Suprapubic skin (tissue), 4 donors: ENCODE measurements at places on chromosomes 5 and 9. TPM values are rescaled to one million over a fixed set of nuclear protein-coding genes. Genes with fewer than 3 reads are reported as not detected.

The ZFP37 gene
- 1.5 TPM for total RNA-seq

The ORM2 gene
- total RNA-seq, result not detected

The PCDHGA9 gene
- total RNA-seq, result 4.9 TPM

The MUSK gene
- 1.5 TPM for total RNA-seq

The DND1 gene
- total RNA-seq, result 2.0 TPM

The LCN1 gene
- not detected for total RNA-seq

The WWC1 gene
- 28.3 TPM for total RNA-seq

The CCDC192 gene
- total RNA-seq, result 3.1 TPM

The INSL4 gene
- not detected for total RNA-seq

DNA sequence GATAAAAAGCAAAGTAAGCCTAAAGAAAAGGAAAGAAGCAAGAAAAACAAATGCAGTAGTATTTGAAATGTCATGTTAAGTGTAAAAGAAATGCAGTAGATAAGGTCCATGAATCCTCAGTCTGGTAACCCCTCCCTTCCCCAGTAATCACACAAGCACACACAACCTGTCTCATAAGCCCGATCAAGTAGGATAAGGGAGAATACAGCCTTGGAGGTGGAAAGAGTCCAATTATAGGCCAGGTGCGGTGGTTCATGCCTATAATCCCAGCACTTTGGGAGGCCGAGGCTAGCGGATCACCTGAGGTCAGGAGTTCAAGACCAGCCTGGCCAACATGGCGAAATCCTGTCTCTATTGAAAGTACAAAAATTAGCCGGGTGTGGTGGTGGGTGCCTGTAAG is 117.9 kb downstream of the GADD45G start:
- no peak overlapping the region for H3K4me3 ChIP-seq
- no peaks in the 10 kb centered on the region for H3K36me3 ChIP-seq
- no peak overlapping the region for H3K27ac ChIP-seq
- no peaks in the 10 kb centered on the region for H3K4me1 ChIP-seq

DNA sequence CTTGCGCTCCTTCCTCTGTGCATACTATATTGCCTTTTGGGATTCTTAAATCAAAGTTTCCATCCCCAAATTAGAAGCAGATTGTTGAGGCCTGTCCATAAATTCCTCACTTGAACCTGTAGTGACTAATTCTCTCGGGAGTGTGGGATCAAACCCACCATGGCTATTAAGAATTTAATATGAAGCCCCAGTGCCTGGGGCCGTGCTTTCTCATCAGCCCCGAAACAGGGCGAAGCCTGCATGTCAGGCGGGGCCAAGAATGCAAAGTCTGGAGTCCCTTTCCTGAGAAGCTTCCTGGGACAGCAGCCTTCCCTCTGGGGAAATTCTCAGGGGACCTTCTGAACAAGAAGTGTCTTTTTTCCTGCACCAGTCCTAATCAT is 29.3 kb upstream of the FAT2 start:
- DNase-seq, result no peak
- H3K27ac ChIP-seq, result peak overlapping the region; percentile 15
- no peaks in the 10 kb centered on the region for H3K27me3 ChIP-seq
- H3K36me3 ChIP-seq, result no peaks in the 10 kb centered on the region
- H3K4me3 ChIP-seq, result no peak overlapping the region

DNA sequence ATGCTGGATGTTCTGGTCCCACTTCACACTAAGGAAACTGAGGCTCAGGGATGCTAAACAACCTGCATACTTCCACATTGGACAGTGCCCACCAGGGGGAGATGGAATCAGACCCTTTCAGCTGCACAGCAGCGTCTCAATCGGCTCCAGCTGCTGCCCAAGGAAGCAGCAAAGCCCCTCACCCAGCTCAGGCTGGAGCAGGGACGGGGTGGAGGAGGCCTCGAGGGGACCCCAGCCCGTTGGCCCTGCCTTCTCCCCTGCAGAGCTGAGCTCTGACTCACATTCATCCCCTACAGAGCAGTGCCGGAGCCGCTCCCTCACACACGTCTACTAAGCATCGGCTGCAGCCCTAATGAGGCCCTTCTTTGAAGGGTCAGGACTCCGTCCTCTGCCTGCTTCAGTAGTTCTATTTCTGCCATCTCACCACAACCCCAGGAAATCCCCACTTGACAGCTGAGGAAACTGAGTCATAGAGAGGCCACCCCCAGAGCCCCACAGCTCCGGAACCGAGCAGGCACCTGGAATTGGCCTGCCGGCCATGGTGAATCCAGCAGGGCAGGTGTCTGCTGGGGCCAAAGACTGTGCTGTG is 21.5 kb upstream of the SUSD3 start:
- H3K36me3 ChIP-seq, result no peaks in the 10 kb centered on the region
- no peak overlapping the region for H3K27ac ChIP-seq
- H3K4me1 ChIP-seq, result no peaks in the 10 kb centered on the region
- H3K27me3 ChIP-seq, result no peaks in the 10 kb centered on the region
- DNase-seq, result no peak

DNA sequence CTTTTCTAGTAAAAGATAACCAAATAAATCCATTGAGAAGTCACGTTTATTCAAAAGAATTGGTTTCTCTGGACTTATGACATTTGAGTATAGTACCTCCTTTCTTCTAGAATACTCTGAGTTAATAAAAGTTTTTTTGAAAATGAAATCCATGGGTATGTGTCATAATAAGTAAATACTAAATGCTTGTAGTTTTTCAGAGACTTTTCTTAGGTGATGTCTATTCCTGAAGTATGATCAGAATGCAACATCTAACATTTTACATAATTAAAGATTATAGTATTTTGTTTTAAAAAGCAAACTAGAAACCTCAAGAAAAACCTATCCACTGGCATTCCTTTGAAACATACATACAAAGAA is 63.2 kb downstream of the NFIB start:
- H3K27ac ChIP-seq, result peak overlapping the region; percentile 77
- H3K27me3 ChIP-seq, result no peaks in the 10 kb centered on the region
- peaks cover 40% of the 10 kb centered on the region for H3K4me1 ChIP-seq

DNA sequence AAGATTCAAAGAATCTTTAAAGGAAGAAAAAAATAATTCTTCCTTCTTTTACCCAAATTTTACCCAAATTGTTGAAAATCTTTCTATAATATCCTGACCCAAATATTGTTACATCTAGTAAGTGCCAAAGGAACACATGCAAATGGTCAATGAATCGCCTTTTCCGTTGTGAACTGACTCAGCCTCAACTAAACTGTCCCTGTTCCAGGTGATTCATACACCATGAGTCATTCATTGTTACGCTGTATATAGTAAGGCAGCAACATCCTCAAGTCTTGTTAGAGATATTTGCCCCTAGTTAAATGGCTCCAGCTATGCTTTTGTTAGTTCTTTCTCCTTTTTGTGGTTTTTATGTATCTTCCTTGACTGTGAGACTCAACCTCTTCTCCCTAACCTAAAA is 9.7 kb downstream of the PTGER4 start:
- peaks cover 58% of the 10 kb centered on the region for H3K4me1 ChIP-seq
- H3K27me3 ChIP-seq, result no peaks in the 10 kb centered on the region
- peaks cover 31% of the 10 kb centered on the region for H3K36me3 ChIP-seq
- no peak overlapping the region for H3K4me3 ChIP-seq
- no peak overlapping the region for H3K27ac ChIP-seq
- no peak for DNase-seq

GRCh38 chr5:169649486-169649885 is 12.4 kb downstream of the DOCK2 start:
- H3K36me3 ChIP-seq, result no peaks in the 10 kb centered on the region
- no peak overlapping the region for H3K27ac ChIP-seq
- H3K4me3 ChIP-seq, result no peak overlapping the region

DNA sequence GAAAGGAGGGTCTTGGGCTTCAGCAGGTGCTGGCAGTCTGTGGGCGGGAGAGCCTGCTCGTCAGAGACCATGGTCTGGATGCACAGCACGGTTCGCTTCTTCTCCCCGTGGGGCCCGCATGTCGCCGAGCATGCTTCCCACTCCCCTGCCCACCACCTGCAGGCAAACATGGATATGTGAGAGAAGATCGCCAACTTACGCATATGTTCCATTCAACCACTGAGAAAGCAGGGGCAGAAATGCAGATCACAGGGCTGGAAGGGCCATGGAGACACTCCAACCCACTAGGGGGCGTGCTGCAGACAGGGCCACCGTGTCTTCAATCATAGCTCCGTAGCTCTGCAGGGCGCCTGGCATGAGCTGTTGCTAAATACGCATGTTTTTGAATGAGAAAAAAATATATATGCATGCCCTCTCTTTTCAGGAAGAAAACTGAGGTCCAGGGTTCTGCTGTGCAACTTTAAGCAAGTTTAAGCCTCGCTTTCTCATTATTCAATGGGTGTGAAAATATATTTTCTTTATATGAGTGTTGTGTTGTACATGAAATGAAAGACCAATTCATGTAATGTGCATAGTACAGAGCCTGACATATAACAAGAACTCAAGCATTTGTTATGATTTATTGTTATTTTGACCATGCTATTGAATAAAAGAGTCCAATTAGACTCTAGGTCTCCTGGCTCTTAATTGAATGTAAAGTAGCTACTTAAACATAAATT is 148.0 kb downstream of the TARS1 start:
- no peak overlapping the region for H3K4me3 ChIP-seq
- no peak overlapping the region for H3K27ac ChIP-seq
- no peaks in the 10 kb centered on the region for H3K4me1 ChIP-seq

DNA sequence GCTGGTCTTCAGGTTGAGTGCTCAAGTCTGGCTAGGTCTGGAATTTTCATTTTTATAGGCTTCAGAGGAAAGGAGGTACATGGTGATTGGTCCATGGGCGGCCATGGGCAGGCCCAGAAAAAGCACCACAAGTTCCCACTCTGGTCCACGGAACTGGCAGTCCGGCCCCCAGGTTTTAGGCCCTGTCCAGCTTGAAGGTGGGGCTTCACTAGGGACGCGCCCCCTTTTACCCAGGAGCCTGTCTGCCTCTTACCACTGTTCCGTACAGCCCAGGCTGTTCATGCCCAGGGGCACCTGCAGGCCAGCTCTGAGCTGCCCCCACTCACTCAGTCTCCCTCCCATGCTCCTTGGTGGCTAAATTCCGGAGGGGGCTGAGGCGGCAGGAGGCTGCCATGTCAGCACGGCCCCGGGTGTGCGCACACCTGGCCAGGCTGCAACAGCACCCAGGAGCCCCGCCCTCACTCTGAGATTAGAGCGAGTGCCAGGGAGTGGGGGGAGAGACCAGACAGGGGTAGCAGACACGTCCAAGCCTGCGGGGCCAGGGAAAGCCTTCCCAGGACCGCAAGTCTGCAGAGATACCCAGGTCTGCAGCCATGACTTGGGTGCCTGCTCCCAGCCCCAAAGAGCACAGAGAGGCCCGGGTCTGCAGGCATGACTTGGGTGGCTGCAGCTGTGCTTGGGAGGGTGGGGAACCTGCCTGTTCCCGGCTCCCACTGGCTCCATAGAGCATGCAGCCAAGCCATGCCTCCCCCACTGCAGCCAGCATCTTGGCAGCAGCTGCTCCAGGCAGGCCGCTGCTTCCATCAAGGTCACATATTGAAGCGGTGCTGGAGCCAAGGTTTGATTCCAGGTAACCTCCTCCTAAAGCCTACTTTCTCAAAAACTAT is 390.2 kb upstream of the SGCD start:
- no peak for DNase-seq
- no peaks in the 10 kb centered on the region for H3K36me3 ChIP-seq
- no peak overlapping the region for H3K27ac ChIP-seq

DNA sequence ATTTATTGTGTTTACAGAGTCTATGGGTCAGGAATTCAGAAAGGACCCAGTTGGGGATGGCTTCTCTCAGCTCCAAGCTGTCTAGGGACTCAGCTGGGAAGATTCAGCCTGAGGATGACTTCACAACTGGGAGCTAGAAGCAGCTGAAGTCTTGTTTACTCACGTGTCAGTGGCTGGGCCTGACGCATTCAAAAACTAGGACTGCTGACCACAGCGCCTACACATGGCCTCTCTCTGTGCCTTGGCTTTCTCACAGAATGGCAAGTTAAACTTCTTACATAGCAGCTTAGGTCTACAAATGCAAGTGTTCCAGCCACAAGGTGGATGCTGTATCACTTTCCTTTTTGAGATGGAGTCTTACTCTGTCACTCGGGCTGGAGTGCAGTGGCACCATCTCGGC is 16.3 kb upstream of the PPP2CA start:
- no peaks in the 10 kb centered on the region for H3K27me3 ChIP-seq
- peaks cover 17% of the 10 kb centered on the region for H3K4me1 ChIP-seq
- no peak for DNase-seq
- H3K36me3 ChIP-seq, result no peaks in the 10 kb centered on the region
- H3K4me3 ChIP-seq, result no peak overlapping the region

- H3K27ac ChIP-seq, result peak overlapping the region; percentile 97
- peaks cover 27% of the 10 kb centered on the region for H3K4me1 ChIP-seq
- H3K36me3 ChIP-seq, result peaks cover 30% of the 10 kb centered on the region
Observed at GRCh38 chr5:150758203-150758530, 650 bp downstream of the DCTN4 start.

DNA sequence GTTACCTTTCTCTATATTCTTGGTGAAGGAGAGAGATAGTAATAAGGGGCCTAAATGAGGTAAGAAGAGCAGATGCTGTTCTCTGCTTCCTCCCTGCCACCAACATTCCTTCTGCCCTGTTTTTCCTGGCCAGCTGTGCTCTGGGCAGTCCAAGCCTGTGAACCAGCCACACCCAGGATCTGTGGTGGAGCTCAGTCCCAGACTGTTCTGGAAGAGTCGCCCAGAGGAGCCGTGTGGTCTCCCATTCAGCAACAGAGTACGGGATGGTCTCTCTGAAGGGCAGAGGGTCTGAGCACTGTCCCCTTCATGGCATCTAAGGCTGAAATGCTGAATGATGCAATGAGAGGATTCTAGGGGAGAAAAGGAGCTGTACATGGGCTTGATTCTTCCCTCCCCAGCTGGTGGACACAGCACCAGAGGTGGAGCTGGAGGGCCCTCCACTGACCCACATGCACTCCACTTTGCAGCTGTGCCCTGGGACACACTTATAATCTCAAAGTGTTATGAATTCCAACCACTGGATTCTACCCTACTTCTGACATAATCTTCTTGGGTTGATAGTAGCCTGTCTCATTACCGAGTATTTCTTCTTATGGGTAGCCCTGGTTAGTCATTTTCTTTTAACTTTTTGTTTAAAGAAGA is 70.8 kb upstream of the RPS23 start:
- no peak overlapping the region for H3K4me3 ChIP-seq
- H3K4me1 ChIP-seq, result peaks cover 29% of the 10 kb centered on the region
- H3K36me3 ChIP-seq, result no peaks in the 10 kb centered on the region
- DNase-seq, result no peak
- H3K27me3 ChIP-seq, result no peaks in the 10 kb centered on the region

DNA sequence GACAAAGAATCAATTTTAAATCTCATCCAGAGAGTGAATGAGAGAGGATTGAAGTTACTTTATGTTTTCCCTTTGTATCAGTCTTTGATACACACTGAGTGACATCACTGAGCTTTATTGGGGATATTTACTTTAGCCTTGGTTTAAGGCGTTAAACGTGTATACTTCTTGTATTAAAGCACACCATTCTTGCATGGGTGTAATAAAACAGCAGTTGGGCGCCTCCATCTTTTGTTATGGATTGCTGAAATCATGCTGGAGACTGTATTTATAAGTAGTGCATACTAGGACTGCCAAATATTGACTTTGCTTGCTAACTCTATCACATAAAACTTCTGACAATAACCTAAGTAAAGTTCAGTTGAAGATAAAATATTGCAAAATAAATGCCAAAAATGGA is 1755.8 kb upstream of the WWC1 start:
- H3K4me3 ChIP-seq, result no peak overlapping the region
- H3K27me3 ChIP-seq, result no peaks in the 10 kb centered on the region
